Stimulated activated CD4-positive, alpha-beta T cell treated with anti-CD3 and anti-CD28 coated beads, TNF-alpha, amount 100 ng/mL, for 1 hour (primary cell): ENCODE measurements at places on chromosomes 12 and 14.

GRCh38 chr12:69984241-69984640 is 159.2 kb downstream of the MYRFL start:
- DNase-seq, result no peak

- DNase-seq, result no peak
These were observed 24.2 kb downstream of the ST8SIA1 start for GRCh38 chr12:22310275-22310674.

DNA sequence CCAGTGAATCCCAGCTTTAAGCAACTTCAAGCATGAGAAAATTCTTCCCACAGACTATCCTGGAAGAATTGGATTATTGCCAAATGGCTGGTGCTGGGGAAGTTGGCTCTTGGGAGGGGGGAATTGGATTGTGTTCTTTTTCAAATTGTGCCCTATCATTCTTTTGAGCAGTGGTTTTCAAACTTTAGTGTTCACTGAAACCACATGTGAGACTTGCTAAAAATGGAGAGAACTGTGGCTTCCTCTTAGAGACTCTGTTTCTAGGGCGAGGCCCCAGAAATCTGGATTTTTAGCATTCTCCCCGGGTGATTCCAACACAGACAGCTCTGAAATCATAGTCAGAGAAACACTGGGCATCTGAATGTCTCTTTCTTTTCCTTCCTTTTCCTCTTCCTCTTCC is 14.3 kb upstream of the OTUB2 start:
- no peak for DNase-seq

DNA sequence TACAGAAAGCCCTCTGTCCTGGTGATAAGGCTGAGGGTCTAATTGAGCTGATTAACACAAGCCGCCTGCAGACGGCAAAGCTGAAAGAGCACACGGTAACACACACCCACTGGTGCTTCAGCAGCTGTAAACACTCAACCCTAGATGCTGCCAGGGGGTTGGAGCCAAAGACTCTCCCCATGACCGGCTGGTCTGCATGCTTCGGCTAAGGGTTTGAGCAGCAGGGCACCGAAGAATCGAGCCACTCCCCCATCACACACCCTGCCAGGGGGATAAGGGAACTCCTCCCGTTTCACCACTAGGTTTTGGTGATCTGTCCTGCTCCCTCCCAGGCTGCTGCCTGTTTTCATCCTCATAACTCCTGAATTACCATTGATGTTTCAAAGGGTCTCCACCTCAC is 141.0 kb upstream of the OVCH1 start:
- DNase-seq, result no peak
